ENCODE measurements at places on chromosomes 16 and 17.

DNA sequence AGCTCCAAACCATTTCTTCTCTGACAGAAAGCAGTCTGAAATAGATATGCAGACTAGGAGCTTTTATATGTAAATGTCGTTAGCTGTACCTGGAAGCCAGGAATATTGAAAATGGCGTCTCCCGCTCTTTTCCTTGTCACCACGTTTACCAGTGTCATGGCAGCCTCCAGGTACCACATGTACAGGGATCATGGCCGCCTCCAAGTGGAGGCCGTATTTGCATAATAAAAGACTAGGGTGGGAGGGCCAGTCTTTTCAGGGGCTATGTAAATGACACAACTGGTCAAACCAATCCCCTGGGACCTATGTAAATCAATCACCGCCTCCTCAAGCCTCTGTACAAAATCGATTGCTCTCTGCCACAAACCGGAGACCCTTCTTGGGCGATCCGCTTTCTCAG lies 54.3 kb downstream of the MYOCD start:
- DNase-seq = no peak

DNA sequence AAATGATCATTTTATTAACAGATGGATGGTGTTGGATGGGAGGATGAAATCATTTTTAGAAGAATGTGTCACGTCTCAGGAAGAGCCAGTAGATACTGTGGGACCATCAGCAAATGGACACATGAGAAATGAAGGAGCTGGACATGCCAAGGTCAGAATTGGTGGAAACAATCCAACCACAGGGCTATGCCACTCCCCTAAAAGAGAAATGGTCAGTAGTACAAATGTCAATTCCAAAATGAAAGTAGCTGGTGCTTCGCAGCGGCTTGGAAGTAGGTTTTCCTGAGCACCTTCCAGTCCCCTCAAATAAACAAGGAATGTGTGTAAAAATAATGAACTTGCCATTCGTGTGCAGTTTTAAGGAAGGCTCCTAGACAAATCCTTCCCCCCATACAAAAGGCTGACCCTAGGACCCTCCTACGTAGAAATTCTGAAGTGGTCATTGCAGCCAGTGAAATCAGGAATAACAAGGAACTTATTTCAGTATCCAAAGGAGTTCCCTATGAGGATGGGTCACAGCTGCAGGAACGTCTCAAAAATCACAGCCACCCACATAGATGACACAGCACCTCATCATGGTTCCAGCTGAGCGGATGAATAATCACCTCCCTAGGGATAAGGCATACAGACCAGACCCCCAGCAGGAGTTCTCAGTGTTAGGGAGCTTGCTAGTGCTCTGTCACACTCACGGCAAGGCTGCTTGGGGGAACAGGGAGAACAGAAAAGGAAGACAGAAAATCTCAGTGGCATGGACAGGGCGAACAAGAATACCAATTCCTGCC lies 239.2 kb downstream of the HS3ST3A1 start:
- DNase-seq = no peak

DNA sequence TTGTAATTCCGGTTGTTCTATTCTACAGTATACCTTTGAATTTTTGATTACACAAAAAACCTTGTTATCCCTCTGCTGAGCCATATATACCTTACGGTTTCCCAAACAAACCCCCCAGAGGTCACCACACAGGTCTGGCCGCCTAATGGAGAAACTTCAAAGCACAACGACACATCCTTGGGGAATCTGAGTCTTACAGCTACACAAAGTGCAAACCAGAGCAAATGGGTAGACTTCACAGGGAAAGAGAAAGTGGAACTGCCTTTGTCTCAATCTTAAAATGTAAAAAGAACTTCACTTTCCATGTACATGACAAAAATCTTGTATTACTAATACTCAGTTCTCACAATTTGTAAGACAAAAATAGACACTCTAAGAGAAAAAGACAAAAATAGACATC lies 2.7 kb downstream of the FBXO31 start:
- DNase-seq = peak; percentile 67

- no peak for DNase-seq
Observed at GRCh38 chr16:87607871-87608270, 5.6 kb downstream of the JPH3 start.

GRCh38 chr17:7947651-7948050 lies 15.6 kb downstream of the CNTROB start:
- no peak for DNase-seq

DNA sequence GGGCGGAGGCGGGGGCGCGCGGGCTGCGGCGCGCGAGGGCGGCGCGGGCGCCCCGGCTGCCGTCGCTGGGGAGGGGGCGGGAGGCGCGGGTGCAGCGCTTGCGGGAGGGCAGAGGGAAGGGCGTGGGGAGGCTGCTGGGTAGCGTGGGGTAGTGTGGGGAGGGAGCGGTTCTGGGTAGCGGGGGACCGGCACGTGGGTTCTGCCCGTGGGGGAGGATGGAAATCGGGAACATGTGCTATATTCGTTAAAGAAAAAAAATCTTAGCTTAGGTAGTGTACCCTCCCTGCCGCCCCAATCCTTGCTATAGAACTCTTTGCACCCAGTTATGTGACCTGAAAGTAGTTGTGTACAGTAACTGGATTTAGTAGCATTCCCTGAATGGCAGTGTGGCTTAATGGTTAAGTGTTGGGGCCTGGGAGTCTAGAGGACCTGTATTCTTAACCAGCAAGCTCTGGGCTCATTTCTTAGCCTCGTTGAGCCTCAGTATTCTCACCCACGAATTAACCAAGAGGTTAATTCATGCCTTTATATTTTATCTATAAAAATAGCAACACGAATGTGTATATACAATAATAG lies 646 bp downstream of the RABEP1 start:
- no peak for DNase-seq

DNA sequence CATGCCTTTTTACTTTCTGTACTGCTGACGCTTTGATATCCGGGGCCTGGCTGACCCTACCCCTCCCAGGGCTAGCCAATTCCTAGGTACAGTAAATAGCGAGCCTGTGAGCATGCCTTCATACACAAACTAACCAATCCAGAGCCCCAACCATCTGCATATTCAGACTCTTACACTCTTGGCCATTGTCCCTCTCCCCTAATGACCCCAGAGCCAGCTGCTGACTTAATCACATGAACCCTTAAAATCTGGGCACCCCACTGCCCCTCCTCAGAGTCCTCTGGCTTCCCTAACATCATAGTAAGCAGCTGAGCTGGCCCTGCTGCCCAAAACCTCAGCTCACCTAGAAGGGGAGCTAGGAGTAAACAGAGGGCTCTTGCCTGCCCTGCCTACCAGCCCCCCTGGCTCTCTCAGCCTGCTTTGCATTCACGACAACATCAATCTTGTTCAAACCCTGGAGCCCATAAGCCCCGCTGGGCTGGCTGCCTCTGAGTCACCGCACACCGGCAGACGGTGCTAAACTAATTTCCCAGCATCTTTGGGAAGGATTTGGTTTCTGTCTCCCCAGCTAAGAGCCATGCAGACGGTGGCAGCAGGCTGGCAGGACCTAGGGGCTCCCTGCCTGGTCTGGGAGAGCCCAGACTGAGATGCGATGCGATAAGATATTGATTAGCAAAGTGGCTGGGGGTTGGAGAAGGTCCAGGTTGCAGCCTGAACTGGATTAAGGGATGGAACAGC lies 63.2 kb downstream of the CLEC19A start:
- DNase-seq = no peak

DNA sequence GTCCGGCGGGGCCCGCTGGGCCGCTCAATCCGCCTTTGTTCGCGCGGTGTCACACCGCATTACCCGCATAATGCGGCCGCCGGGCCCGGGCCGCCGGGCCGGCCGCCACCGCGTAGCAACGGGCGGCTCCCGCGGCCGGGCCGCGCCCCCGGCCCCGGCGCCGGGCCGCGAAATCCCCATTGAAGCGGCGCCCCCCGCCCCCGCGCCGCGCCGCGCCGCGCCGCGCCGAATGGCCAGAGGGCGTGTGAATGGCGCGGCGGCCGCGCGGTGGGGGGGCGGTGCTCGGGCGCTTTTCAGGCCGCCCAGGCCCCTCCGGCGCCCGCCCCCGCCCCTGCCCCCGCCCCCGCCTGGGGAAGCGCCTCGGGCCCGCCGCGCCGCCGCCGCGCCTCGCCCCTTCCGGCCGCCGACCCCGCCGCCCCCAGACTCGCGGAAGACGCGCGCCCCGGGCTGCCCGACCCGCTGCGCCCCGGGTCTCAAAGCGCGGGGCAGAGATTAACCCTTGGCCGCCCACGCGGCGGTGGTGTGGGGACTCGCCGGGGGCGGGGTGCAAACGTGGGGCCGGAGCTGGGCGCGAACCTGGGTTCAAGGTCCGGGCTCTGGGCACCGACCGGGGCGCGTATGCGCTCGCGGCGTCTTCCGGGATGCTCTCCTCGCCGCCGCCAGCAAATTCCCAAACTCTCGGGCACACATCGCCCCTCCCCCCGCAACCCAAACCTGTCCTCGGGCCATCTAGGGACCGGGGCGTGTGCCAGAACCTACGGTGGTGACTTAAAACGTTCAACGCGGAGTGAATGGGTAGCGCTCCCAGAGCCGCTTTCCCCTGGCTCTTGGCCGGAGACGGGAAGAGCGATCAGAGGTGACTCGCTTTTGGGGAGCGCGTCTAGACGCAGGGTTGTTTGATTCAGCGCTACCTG lies 46.7 kb downstream of the WNT3 start:
- peak; percentile 57 for DNase-seq

GRCh38 chr17:83182620-83183101 lies 103.3 kb downstream of the METRNL start:
- DNase-seq = no peak

DNA sequence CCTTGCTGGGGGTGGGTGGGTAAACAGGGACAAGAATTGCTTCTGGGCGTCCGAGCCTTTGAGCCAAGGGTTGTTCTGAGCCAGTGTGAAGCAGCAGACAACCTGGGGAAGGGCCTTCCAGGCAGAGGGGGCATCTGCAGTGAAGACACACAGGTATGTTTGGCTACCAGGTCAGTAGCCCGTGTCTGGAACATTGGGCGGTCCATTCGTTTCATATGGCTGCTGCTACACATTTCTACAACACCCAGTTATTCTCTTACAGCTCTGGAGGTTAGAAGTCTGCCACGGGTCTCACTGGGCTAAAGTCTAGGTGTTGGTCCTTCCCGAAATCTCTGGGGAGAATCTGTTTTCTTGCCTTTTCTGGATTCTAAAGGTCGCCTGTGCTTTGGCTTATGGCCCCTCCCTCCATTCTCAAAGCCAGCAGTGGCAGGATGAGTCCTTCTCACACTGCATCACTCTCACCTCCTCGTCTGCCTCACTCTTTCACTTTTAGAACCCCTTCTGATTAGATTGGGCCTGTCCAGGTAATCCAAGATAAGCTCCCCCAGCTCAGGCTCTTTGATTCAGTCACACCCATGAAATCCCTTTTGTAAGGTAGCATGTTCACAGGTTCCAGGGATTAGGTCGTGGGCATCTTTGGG lies 136.1 kb downstream of the CLEC16A start:
- DNase-seq = no peak

- no peak for DNase-seq
Observed at GRCh38 chr17:77502626-77503292, 362.0 kb downstream of the SEC14L1 start.

DNA sequence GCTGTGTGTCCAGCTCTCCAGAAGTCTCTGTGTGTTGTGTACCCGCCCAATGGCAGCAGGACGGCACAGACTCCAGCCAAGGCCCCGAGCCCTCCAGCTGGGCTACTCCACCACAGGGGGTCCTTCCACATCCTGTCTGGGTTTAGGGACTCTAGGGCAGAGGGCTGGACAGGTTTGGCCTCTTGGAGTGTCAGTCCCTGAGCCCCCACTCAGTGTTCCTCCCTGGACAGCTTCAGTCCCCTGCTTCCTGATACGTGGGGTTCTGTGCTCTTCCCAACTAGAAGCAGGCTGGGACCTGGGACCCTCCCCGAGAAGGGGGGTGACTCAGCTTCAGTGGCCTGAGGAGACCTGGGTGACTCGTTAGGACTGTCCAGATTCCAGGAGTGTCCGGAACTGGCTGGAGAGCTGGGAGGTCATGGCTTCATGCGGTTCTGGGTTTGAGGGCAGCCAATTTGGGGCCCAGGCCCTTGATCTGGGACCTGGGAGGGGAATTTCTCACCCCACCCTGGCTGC lies 4.2 kb downstream of the CDK3 start:
- no peak for DNase-seq

GRCh38 chr16:22874394-22874793 lies 60.4 kb downstream of the HS3ST2 start:
- no peak for DNase-seq

GRCh38 chr17:38444151-38444550 lies 15.9 kb downstream of the ARHGAP23 start:
- peak; percentile 57 for DNase-seq

- DNase-seq = no peak
Observed at GRCh38 chr16:48580925-48581500, 29.0 kb downstream of the N4BP1 start.

DNA sequence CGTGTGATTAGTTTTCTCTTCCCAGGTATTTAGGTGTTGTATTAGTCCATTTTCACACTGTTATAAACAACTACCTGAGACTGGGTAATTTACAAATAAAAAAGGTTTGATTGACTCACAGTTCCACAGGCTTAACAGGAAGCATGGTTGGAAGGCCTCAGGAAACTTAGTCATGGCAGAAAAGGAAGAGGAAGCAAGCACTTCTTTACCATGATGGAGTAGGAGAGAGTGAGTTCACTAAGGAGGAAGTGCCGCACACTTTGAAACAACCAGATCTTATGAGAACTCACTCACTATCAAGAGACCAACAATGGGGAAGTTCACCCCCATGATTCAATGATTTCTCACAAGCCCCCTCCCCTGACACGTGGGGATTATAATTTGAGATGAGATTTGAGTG lies 1343.7 kb upstream of the GOT2 start:
- DNase-seq = no peak

GRCh38 chr17:20028443-20028842 lies 19.3 kb downstream of the SPECC1 start:
- DNase-seq = no peak
